ENCODE measurements at places on chromosomes 11 and 22. TPM values are rescaled to one million over a fixed set of nuclear protein-coding genes. Genes with fewer than 3 reads are reported as not detected.
A peak's percentile ranks its signal among the peaks of the same experiment; 100 is the strongest.

GRCh38 chr22:46770726-46771125 lies 8.3 kb downstream of the TBC1D22A start:
- H3K27me3 ChIP-seq: no peaks in the 10 kb centered on the region
- no peak overlapping the region for H3K27ac ChIP-seq
- H3K36me3 ChIP-seq: no peaks in the 10 kb centered on the region

GRCh38 chr11:55795256-55795655 lies at the start of gene OR5D14:
Gene OR5D14 (plus strand): TSS chr11:55795556. CDS start chr11:55795556, 0 bp downstream.
- H3K36me3 ChIP-seq: no peaks in the 10 kb centered on the region
- no peak for DNase-seq
- H3K27ac ChIP-seq: no peak within 1 kb of the TSS
- no peak within 1 kb of the TSS for H3K4me3 ChIP-seq
- no peaks in the 10 kb centered on the region for H3K27me3 ChIP-seq
- no peaks in the 10 kb centered on the region for H3K4me1 ChIP-seq

GRCh38 chr22:48376936-48377712 lies 1450.5 kb downstream of the BRD1 start:
- H3K4me1 ChIP-seq: peaks cover 1% of the 10 kb centered on the region
- DNase-seq: peak; percentile 66
- no peak overlapping the region for H3K27ac ChIP-seq
- no peaks in the 10 kb centered on the region for H3K36me3 ChIP-seq
- no peak overlapping the region for H3K4me3 ChIP-seq

GRCh38 chr11:106228996-106229395 lies 151.5 kb downstream of the AASDHPPT start:
- no peak overlapping the region for H3K4me3 ChIP-seq
- H3K27ac ChIP-seq: no peak overlapping the region
- no peaks in the 10 kb centered on the region for H3K36me3 ChIP-seq
- no peak for DNase-seq
- no peaks in the 10 kb centered on the region for H3K4me1 ChIP-seq

The CDC42EP1 gene
- 282 TPM for total RNA-seq

The PRRG4 gene
- not detected for total RNA-seq

The PRSS23 gene
- total RNA-seq: 545 TPM

DNA sequence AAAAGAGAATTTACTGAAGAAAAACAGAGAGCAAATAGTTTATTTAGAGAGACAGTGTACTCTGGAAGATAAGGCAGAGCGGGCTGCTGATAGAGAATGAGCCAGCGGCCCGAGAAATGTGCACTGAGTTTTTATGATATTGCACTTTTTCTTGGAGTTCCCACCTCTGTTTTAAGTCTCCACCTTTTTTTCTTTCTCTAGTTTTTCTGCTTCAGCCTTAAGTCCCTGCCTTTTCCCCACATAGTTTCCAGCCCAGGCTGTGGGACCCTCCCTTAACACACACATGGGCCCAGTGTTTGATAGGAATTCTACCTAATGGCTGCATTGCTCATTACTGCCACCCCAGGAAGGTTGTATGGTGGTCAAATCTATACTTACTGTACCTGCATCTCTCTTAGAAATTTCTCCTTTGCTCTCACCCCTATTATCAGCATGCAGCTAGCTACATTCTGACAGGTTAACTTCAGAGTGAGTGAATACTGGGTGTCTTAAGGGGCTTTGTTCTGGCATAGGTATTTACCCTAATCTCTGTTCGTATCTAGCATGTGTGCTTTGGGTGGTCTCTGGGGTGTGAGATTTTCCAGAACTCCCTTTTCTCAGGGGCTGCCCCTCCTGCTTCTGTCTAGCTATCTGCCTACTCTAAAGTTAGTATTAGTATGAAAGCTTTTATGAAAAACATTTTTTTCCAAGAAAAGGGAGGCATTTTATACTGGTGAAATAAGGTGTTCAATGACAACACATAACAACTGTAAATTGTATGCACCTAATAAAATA lies 127.3 kb upstream of the TOP3B start:
- no peak overlapping the region for H3K27ac ChIP-seq
- peaks cover 21% of the 10 kb centered on the region for H3K27me3 ChIP-seq
- H3K36me3 ChIP-seq: no peaks in the 10 kb centered on the region
- no peaks in the 10 kb centered on the region for H3K4me1 ChIP-seq

GRCh38 chr11:69498614-69499175 lies 17.2 kb downstream of the LINC01488 start:
- H3K4me3 ChIP-seq: no peak overlapping the region
- peaks cover 6% of the 10 kb centered on the region for H3K27me3 ChIP-seq
- no peaks in the 10 kb centered on the region for H3K36me3 ChIP-seq
- no peak for DNase-seq
- no peak overlapping the region for H3K27ac ChIP-seq

DNA sequence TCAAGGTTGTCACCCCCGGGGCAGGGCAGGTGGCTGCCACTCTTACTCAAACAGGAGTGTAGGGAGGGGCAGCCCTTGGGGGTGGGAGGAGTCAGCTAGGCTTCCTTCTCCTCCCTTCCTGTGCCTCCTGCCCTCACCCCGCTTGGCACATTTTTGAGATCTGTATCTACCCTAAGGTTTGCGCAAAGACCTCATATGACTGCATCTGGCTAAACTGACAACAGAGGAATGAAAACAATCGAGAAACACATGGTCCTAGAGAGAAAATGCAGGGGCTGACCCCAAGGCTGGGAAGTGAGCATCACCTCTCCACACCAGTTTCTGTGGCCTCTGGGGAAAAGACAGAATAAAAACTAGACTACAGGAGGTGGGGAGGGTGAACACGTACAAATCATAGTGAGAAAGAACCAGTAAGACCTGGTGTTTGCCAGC lies 28.1 kb downstream of the IGSF9B start:
- no peak overlapping the region for H3K4me3 ChIP-seq
- H3K27ac ChIP-seq: no peak overlapping the region
- H3K27me3 ChIP-seq: no peaks in the 10 kb centered on the region
- no peak for DNase-seq

DNA sequence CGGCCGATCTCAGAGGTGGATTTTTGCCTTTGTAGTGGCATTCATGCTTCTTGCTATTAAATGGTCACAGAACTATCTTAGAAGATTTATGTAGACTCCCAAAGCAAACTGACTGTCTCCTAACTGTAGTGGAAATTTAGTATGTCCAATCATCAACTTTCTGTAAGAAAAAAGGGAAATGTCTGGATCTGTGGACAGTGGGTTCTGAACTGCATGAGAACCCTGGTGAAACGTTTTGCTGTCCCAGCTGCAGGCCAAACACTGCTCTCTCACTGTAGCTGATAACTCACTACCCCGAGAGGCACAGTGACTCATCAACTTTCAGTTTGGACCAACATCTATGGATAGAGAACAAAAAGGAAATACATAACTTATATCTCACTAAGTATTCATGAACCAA lies 387.1 kb downstream of the SOX6 start:
- H3K4me3 ChIP-seq: peak overlapping the region; percentile 61
- peaks cover 38% of the 10 kb centered on the region for H3K4me1 ChIP-seq
- H3K27ac ChIP-seq: peak overlapping the region; percentile 95
- no peak for DNase-seq
- peaks cover 8% of the 10 kb centered on the region for H3K36me3 ChIP-seq

GRCh38 chr11:111502611-111503010 lies 9.6 kb downstream of the BTG4 start:
- no peaks in the 10 kb centered on the region for H3K36me3 ChIP-seq
- H3K27ac ChIP-seq: no peak overlapping the region
- DNase-seq: no peak
- no peak overlapping the region for H3K4me3 ChIP-seq
- peaks cover 76% of the 10 kb centered on the region for H3K27me3 ChIP-seq
- no peaks in the 10 kb centered on the region for H3K4me1 ChIP-seq

- peaks cover 6% of the 10 kb centered on the region for H3K36me3 ChIP-seq
- peak; percentile 95 for DNase-seq
- peak overlapping the region; percentile 99 for H3K27ac ChIP-seq
- H3K27me3 ChIP-seq: no peaks in the 10 kb centered on the region
Measured at GRCh38 chr11:118910309-118911112, 15.2 kb downstream of the BCL9L start.

- DNase-seq: no peak
- no peaks in the 10 kb centered on the region for H3K36me3 ChIP-seq
- H3K27me3 ChIP-seq: no peaks in the 10 kb centered on the region
- no peak overlapping the region for H3K27ac ChIP-seq
- H3K4me3 ChIP-seq: no peak overlapping the region
Measured at GRCh38 chr22:16967453-16968217, 40.4 kb downstream of the GAB4 start.

- H3K4me1 ChIP-seq: no peaks in the 10 kb centered on the region
- DNase-seq: no peak
- no peak overlapping the region for H3K4me3 ChIP-seq
- H3K27ac ChIP-seq: no peak overlapping the region
- no peaks in the 10 kb centered on the region for H3K36me3 ChIP-seq
Measured at GRCh38 chr11:15629690-15630321, 515.1 kb downstream of the INSC start.

GRCh38 chr11:44771841-44772240 lies 45.1 kb downstream of the TSPAN18 start:
- H3K27me3 ChIP-seq: no peaks in the 10 kb centered on the region
- peaks cover 5% of the 10 kb centered on the region for H3K36me3 ChIP-seq
- H3K4me1 ChIP-seq: peaks cover 32% of the 10 kb centered on the region
- H3K4me3 ChIP-seq: no peak overlapping the region

GRCh38 chr11:127789927-127790326 lies 789.4 kb upstream of the KIRREL3 start:
- peaks cover 18% of the 10 kb centered on the region for H3K27me3 ChIP-seq
- H3K36me3 ChIP-seq: no peaks in the 10 kb centered on the region
- no peaks in the 10 kb centered on the region for H3K4me1 ChIP-seq
- no peak overlapping the region for H3K4me3 ChIP-seq
- H3K27ac ChIP-seq: no peak overlapping the region
